ENCODE measurements at places on chromosomes 3 and 15. TPM values are rescaled to one million over a fixed set of nuclear protein-coding genes. Genes with fewer than 3 reads are reported as not detected.

DZIP1L gene
- 16.9 TPM for total RNA-seq

ESYT3 gene
- total RNA-seq = 0.51 TPM

CYP1A2 gene
- not detected for total RNA-seq

C3orf62 gene
- 1.5 TPM for total RNA-seq

VGLL3 gene
- total RNA-seq = 53.7 TPM

APOD gene
- 2.1 TPM for total RNA-seq

XPC gene
- total RNA-seq = 95.6 TPM

EIF2B5 gene
- 23.4 TPM for total RNA-seq

GOLGA6B gene
- total RNA-seq = not detected

P3H2 gene
- 4.6 TPM for total RNA-seq

CX3CR1 gene
- under 0.01 TPM for total RNA-seq

CELSR3 gene
- total RNA-seq = 2.1 TPM

CCR1 gene
- 1.3 TPM for total RNA-seq

SKOR1 gene
- total RNA-seq = 0.17 TPM

CLDN18 gene
- not detected for total RNA-seq

LEKR1 gene
- 0.26 TPM for total RNA-seq

ROBO2 gene
- total RNA-seq = 1.5 TPM

GASK1A gene
- total RNA-seq = 1.8 TPM

CFAP100 gene
- not detected for total RNA-seq

NPTN gene
- total RNA-seq = 121 TPM

ENTPD3 gene
- total RNA-seq = under 0.01 TPM

LSG1 gene
- total RNA-seq = 35.3 TPM

GOLGA8J gene
- total RNA-seq = not detected

IREB2 gene
- 19.0 TPM for total RNA-seq

ZNF80 gene
- not detected for total RNA-seq

CLDN16 gene
- under 0.01 TPM for total RNA-seq

GPR171 gene
- total RNA-seq = not detected

SLC6A20 gene
- total RNA-seq = not detected

FBXL2 gene
- total RNA-seq = 16.2 TPM

ISY1 gene
- 34.8 TPM for total RNA-seq

NPAP1 gene
- not detected for total RNA-seq

CMTM8 gene
- 0.26 TPM for total RNA-seq

CHDH gene
- 0.77 TPM for total RNA-seq

IL17RC gene
- 21.3 TPM for total RNA-seq

WDR72 gene
- not detected for total RNA-seq

GRK7 gene
- not detected for total RNA-seq

WDR49 gene
- total RNA-seq = 0.26 TPM

OR5K2 gene
- total RNA-seq = not detected

FGF12 gene
- total RNA-seq = 0.17 TPM

CCDC80 gene
- total RNA-seq = 366 TPM

GPR149 gene
- not detected for total RNA-seq

SAMMSON gene
- under 0.01 TPM for total RNA-seq

TGM5 gene
- total RNA-seq = not detected

TRPM1 gene
- not detected for total RNA-seq

TLR9 gene
- under 0.01 TPM for total RNA-seq

SNTN gene
- not detected for total RNA-seq

STRIT1 gene
- total RNA-seq = not detected

CTXN2 gene
- not detected for total RNA-seq

FAM81A gene
- 0.33 TPM for total RNA-seq

TF gene
- 0.33 TPM for total RNA-seq

GCNT3 gene
- total RNA-seq = 0.26 TPM

ANKDD1A gene
- 6.7 TPM for total RNA-seq

TM6SF1 gene
- 2.3 TPM for total RNA-seq

CHRFAM7A gene
- total RNA-seq = 0.26 TPM

TRIM42 gene
- not detected for total RNA-seq

GPR176 gene
- total RNA-seq = 79.6 TPM

Data from fibroblast of lung (primary cell).